ENCODE measurements at places on chromosomes 7 and 10.

DNA sequence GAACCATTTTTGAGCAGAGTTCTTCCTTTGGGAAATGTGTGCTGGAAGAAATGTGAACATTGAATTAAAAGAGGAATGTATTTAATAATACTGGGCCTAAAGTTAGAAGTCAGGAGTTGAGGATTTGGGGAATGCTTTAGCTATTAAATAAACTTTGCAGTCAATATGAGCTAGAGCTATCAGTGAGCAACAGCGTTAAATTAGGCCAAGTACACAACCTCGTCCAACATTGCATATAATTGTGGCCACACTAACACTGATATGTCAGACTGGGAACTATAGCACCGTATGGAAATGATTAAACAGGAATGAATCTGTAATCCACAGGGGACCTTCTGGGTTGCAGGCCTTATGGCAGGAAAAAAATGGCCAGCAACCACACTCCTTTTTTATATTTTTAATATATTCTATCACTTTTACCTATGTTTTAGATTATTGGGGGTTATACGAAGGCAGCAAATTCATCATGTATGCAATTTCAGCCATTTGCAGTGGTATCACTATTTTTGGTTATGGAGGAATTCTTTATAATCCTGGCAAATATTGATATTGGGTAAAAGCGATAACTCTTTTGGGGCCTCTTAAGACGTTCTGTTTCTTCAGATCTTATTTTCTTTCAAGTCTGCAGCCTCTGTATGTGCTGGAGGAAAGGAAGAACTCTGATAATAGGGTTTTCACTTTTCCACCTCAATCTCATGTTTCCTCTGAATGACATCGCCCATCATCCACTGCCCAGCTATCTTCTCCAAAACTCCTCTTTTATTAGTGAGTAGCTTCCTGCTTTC, 236.3 kb upstream of the PLXDC2 start:
- DNase-seq: no peak

- DNase-seq: no peak
These were observed 248.0 kb upstream of the TCERG1L start for GRCh38 chr10:131559450-131559911.

- DNase-seq: peak; percentile 35
These were observed 63.6 kb downstream of the ARHGAP22 start for GRCh38 chr10:48541144-48541795.

- DNase-seq: peak; percentile 39
These were observed 5.5 kb downstream of the ATP6V0E2 start for GRCh38 chr7:149879271-149879743.

GRCh38 chr10:79068203-79068561, 584 bp upstream of the ZMIZ1 start:
- DNase-seq: no peak

DNA sequence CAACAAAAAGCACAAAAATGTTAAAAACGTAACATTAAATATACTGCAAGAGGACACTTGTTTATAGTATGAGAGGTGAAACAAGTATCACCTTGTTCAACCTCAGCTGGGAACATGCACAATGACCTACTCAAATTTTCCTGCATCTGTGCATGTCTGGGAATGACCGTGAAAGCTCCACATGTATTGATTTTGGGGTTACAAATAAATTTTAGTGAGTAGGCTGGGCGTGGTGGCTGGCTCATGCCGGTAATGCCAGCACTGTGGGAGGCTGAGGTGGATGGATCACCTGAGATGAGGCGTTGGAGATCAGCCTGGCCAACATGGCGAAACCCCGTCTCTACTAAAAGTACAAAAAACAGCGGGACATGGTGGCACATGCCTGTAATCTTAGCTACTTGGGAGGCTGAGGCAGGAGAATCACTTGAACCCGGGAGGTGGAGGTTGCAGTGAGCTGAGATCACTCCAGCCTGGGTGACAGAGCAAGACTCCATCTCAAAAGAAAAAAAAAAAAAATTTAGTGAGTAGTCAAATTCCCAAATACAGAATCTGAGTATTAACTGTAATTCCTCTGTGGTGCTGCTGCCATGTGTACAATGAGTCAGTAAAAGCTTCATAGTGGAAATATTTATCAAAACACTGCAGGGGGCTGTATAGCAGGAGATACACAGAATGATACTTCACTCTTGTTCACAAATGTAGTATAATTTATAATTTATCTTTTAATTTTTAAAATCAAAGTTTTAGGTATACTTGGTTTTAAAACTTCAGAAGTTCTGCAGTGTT, 41.1 kb downstream of the SUGCT start:
- no peak for DNase-seq

- no peak for DNase-seq
These were observed 47.8 kb downstream of the COBL start for GRCh38 chr7:51268859-51269258.

GRCh38 chr7:22545529-22545928, 45.5 kb upstream of the STEAP1B start:
- no peak for DNase-seq

DNA sequence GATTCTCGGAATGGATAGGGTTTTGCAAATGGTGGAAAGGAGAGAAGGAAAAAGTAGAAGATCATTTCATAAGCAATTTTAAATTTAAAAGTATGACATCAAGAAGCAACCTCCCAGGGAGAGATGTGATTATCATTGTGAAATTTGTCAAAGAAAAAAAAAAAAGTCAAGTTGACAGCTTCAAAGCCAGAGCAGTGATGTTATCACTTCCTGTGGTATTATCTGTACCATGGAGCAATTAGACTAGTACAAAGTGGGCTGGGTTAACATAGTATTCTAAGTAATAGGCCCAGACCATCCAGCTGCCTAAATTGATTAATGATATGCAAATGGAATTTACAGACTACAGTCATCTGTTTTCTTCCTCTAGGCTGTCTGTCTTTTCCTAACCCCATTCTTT, 84.0 kb upstream of the NPY start:
- DNase-seq: no peak

GRCh38 chr7:1798191-1798590, 128.1 kb downstream of the ELFN1 start:
- DNase-seq: no peak

DNA sequence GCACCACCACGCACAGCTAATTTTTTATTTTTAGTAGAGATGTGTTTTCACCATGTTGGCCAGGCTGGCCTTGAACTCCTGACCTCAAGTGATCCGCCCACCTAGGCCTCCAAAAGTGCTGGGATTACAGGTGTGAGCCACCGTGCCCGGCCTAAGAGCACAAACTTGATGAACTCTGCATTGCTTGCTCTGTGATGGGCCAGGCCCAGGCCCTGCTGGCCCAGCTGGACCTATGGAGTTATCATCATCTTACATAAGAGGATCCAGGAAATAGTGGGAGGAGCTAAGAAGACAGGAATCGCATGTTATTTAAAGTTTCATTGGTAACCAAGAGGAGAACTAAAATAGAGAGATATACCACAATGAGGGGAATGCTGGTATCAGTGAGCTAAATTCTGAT, 86.9 kb downstream of the DAGLB start:
- DNase-seq: no peak

GRCh38 chr10:101495324-101495925, 92.6 kb downstream of the POLL start:
- DNase-seq: no peak

- DNase-seq: no peak
These were observed 50.1 kb downstream of the GNAI1 start for GRCh38 chr7:80184693-80185092.

GRCh38 chr10:100403734-100404133, 56.7 kb downstream of the SCD start:
- DNase-seq: no peak

- DNase-seq: no peak
These were observed 291.4 kb downstream of the KLF6 start for GRCh38 chr10:3493621-3494020.

- no peak for DNase-seq
These were observed 40.9 kb downstream of the XPNPEP1 start for GRCh38 chr10:109882251-109883057.

DNA sequence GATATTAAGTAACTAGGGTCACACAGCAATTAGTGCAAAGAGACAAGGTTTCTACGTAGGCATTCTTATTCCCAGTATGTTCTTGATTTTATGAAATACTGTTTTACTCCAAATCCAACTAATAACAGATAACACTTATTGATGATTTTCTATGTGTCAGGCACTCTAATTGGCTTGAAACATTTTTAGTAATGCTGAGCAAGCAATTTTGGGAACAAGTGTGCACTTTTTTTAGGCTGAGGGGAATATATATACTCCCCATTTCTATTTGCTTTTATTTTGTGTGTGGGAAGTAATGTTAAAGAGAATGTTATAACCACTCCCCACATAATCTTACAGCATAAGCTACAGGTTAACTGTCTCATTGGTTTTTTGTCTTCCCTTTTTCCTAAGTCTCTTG, 4.2 kb upstream of the SORCS1 start:
- DNase-seq: no peak

- no peak for DNase-seq
These were observed 1040.2 kb upstream of the SORCS1 start for GRCh38 chr10:108204528-108205305.

Data from right forelimb (tissue), 1 donor.